ENCODE measurements at places on chromosomes 13 and 19.

- DNase-seq = no peak
These were observed 34.3 kb downstream of the SERP2 start for GRCh38 chr13:44407891-44408290.

DNA sequence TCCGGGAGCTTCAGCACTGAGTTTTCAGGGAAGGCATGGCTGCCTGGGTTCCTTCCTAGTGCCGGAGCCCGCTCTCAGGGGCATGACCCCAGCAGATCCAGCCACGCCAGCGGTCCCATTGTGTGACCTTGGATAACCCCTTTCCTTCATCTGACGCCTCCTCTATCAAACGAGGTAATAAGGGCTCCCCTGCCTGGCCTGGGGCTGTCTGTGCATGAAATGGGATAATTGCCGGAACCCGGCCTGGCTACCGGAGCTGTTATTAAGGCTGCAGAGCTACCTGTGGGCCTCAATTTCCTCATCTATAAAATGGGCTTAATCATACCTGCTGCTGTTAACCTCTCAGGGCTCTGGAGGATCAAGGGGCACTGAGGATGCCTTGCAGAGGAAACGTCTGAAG lies 18.3 kb upstream of the NFIC start:
- no peak for DNase-seq

DNA sequence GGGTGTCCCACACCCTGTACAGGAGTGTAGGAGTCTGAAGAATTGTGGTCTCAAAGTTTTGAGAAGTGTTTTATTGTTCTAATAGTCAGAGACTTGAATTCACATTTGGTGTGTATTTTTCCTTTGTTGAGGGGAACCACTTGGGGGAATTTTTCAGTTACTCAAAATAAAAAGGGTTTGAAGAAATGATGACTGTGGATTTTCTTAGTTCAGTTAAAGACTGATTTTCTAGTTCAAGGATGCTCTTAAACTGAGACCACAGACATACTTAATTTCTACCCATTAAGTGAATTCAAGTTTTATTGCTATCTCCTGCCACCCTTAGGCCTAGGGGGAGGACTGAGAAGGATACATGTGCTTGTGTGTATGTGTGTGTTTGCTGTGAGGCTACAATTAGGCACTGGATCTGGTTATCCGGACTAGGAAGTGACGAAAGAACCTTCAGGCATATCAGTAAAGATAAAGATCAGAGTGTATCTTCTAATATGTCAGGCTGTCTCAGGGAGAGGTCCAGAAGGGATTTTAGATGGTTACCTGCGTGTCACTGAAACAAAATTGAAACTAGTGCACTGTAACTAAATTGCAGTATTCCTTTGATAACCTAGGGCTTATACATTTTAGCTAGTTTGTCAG lies 234.9 kb upstream of the DACH1 start:
- DNase-seq = no peak

- no peak for DNase-seq
These were observed 223.8 kb downstream of the MAB21L1 start for GRCh38 chr13:35252536-35253205.

- no peak for DNase-seq
These were observed 99.0 kb upstream of the MCF2L start for GRCh38 chr13:112870051-112870331.

- DNase-seq = no peak
These were observed 50.3 kb downstream of the ARHGEF7 start for GRCh38 chr13:111165241-111166010.

- no peak for DNase-seq
These were observed 10.5 kb downstream of the KLF5 start for GRCh38 chr13:73069206-73069805.

- no peak for DNase-seq
These were observed 497.1 kb downstream of the DCT start for GRCh38 chr13:93982179-93982918.

All from stimulated activated CD4-positive, alpha-beta T cell treated with anti-CD3 and anti-CD28 coated beads, Interleukin-15, amount 100 ng/mL, for 24 hours (primary cell).